GM12864 (cell line): ENCODE measurements at places on chromosomes 3 and 15.

DNA sequence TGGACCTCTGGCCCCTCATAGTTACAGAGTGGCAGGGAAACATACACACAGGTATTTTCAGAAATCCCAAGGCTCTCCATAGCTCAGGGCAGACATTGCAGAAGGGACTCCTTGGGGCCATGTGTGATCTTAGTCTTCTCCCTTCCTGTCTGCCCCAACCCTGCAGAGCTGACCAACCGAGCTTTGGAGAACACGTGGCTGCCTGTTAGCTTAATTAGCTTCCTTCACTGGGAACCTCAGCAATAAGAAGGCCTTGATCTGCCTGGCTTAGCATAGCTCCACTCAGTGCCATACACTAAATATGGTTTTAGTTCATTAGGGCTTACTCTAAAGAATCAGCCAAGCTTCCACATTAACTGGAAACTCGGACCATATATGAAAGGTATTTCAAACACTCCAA lies 12.3 kb downstream of the LYZL4 start:
- no peak for DNase-seq

- DNase-seq = no peak
Observed at GRCh38 chr3:148729476-148730055, 31.9 kb downstream of the AGTR1 start.

DNA sequence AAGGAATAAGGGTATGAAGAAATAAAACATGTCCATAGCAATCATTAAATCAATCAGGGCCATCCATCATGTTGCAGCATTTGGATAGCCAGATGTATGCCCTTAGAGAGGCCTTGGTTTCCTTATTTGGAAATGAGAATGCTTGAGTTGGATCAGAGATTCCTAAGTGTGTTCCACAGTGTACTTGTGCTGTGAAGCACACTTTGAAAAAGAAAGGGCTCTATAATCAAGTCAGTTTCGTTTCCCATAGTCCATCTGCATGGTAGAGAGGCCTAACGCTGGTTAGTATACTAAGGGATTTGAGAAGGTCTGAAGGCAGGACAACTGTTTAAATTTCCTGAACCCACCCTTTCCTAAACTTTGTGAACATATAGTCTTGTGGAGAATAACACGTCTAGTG lies 30.9 kb downstream of the RBMS3 start:
- DNase-seq = no peak

DNA sequence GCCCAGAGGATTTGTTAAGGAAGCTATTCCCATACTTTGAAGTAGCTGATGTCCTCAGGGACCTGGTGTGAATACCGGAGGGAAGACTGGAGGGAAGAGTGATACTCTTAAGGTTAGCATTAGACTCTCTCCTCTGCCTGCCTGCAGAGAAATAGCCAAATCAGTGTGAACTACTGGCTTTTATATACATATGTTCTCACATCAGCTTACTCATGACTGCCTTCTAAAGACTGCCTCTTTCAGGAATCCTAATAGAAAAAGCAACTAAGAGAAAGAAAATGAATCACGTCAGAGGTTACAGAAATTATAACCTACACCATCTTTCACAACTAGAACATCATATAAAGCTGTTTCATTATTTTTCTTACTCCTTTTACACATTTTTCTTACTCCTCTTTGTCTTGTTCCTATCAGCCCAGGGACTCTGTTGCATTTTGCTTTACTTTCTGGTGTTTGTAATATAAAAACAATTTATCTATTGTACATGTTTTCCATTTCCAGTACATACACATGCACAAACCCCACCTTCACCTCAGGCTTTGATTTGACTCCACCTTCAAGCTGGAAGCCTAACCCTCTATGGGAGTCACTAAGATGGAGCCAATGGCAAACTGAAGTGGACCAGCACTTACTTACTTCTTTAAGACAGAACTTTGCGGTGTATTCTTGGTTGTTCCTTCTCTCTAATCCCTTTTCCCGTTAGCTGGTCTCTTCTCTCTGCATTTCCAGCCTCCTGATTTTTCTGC lies 257.7 kb upstream of the UBE2E1 start:
- DNase-seq = no peak

- no peak for DNase-seq
Observed at GRCh38 chr3:142884531-142884930, 4.4 kb downstream of the PCOLCE2 start.

DNA sequence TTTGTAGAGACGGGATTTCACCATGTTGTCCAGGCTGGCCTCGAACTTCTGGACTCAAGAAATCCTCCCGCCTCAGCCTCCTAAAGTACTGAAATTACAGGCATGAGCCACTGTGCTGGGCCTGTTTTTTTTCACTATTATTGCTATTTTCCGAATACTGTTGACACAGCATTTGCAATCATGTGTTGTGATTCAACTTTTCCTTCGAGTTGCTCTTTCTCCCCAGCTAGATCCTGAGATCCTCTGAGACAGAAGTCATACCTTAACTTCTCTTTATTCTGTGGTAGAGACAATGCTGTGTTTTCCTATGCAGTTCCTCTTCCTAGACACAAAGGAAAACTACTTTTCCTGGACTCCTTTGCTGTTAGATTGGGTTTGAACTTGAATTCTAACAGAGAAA lies 46.4 kb upstream of the USP3 start:
- no peak for DNase-seq

DNA sequence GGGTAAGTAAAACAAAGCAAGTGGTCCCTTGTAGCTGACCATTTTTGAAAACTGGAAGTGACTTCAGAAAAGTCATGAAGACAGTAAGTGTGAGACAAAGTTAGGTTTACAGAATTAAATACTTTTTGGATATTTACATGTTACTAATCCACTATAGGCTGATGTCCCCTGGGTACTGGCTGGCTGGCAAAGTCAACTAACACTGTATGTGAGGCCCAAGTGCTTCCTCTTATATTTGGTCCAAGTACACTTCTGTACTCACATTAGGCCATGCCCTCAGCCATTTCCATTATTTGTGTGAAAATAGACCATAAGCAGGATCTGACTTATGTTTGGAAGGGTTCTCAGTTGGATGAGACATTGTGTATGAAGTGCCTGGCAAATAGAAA lies 5.5 kb upstream of the LEKR1 start:
- no peak for DNase-seq

- DNase-seq = no peak
Observed at GRCh38 chr3:99878005-99878404, 60.3 kb downstream of the CMSS1 start.

GRCh38 chr3:187963677-187964385 lies 190.1 kb upstream of the LPP start:
- DNase-seq = no peak

- no peak for DNase-seq
Observed at GRCh38 chr3:45109771-45110508, 36.2 kb downstream of the CDCP1 start.

GRCh38 chr15:89332446-89332845 lies 2.2 kb downstream of the POLG start:
- DNase-seq = no peak
